ENCODE measurements at places on chromosomes 11 and 22.
A peak's percentile ranks its signal among the peaks of the same experiment; 100 is the strongest.

DNA sequence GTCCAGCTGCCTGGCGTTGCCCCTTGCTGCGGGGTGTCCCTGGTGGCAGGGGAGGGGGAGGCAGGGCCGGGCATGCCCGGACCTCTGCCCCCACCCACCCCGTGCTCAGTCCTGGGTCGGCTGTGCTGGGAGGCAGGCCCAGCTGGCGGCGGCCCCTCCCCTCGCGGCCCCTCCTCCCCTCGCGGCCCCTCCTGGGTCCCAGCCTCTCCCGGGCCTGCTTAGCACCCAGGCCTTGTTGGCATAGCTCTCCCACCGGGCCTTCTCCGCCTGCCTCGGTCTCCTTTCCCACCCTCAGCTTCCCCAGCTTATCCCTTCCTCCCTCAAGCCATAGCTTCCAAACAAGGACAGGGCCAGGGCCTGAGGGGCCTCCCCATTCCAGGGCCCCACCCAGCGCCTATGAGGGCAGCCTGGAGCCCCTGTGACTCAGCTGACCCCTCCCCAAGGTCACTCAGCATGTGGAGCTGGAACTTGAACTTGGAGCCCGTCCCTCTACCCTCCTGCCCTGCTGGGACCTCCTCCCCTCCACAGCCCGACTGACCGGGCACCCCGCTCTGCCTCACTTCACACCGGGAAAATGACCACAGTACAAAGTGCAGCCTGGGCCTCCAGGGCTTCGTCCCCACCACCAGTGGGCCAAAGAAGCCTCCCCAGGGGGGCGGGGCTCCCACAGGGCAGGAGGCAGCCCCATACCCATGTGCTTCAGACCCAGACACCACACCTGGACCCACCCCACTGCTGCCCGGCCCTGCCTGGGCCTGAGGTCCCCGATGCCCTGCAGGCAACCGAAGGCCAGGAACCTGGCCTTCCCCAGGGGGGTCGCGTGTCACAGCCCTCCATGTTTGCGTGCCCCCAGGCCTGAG, 1.2 kb downstream of the EPS8L2 start:
- DNase-seq = no peak

- no peak for DNase-seq
These were observed 2.9 kb upstream of the HTATIP2 start for GRCh38 chr11:20360650-20361049.

DNA sequence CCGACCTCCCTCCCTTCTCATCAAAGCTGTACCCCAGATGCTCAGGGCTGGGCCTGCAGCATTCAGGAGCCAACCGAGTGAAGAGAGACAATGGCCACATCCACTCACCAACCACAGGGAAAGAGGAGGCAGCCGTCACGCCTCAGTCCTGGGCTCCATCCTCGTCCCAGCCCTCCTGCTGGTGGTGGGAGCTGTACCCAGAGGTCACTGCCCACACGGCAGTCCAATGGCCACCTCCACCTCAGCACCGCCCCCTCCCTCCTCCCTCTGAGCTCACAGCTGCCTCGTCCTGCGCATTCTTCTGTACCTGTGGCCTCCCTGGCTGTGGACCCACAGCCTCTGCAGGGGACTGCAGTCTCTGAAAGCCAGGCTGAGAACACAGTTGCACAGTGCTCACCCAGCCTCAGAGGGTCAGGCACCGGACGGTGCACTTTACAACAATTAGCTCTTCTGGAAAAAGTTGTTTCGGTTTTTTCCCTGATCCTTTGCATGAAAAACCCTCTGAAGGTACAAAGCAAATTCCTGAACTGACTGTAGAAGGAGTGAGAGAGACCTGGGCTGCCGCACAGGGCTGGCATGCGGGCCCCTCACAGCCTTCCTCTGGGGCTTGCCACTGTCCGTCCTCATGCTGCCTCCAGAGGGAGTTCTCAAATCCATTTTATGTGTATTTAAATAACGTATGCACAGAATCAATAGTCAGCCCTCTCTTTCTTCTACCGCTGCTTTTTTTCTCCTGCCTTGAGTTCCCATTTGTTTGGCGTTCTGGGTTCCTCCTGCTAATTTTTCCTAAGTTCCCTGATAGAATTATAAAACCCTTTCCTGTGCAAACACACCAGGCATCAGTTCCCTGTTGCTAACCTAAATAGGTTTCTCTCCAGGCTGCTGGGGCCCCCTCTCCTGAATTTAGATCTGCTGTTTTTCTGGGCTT, 52.7 kb downstream of the PHF21B start:
- DNase-seq = no peak

DNA sequence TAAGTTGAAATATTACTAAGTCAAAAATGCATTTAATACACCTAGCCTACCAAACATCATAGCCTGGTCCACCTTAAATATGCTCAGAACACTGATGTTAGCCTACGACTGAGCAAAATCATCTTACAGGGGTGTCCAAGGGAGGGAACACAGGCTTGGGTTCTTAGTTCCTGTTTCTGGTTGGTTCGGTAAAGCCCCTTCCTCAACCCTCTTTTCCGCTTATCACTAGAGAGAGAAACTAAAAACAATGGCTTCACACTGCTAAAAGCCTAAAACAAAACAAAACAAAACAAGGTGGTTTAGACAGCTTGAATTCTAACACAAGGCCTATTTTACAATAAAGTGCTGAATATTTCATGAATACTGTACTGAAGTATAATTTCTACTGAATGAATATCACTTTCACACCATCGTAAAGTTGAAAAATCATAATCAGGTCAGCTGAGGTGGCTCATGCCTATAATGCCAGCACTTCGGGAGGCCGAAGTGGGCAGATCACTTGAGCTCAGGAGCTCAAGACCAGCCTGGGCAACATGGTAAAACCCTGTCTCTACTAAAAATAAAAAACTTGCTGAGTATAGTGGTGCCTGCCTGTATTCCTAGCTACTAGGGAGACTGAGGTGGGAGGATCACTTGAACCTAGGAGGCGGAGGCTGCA, 118.0 kb downstream of the SIK3 start:
- DNase-seq = no peak

DNA sequence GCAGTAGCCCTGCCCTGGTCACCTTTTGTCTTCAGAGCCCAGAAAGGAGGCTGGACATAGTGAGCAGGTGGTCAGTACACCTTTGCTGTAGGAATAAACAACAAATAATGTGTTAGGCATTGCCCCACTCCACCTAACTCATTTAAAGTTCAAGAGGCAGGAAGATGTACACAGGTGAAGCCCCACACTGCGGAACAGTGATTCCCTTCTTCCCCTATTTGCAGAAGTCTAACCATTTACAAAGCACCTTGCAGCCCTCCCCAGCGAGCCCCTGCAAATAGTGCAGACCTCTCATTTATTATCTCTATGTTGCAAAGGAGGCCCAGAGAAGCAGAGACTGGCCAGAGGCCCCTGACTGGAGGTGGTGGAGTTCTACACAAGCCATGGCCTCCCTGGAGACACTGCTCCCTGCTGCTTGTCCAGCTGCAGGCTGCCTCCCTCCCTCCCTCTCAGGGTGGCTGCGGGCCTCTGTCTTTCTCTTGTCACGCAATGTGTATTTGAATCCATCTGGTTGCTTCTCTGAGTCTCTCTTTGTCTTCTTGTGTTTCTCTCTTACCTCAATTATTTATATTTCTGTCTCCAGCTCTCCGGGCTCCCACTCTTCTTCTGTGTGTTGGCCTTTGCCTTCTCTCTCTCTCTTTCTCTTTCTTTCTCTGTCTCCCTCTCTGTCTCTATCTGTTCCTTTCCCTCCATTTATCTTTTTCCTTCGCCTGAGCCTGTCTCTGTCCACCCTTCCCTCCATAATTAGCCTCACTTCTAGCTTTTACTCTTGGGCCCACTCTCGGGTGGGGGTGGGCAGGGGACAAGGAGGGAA, 59.1 kb upstream of the PRDM11 start:
- no peak for DNase-seq

DNA sequence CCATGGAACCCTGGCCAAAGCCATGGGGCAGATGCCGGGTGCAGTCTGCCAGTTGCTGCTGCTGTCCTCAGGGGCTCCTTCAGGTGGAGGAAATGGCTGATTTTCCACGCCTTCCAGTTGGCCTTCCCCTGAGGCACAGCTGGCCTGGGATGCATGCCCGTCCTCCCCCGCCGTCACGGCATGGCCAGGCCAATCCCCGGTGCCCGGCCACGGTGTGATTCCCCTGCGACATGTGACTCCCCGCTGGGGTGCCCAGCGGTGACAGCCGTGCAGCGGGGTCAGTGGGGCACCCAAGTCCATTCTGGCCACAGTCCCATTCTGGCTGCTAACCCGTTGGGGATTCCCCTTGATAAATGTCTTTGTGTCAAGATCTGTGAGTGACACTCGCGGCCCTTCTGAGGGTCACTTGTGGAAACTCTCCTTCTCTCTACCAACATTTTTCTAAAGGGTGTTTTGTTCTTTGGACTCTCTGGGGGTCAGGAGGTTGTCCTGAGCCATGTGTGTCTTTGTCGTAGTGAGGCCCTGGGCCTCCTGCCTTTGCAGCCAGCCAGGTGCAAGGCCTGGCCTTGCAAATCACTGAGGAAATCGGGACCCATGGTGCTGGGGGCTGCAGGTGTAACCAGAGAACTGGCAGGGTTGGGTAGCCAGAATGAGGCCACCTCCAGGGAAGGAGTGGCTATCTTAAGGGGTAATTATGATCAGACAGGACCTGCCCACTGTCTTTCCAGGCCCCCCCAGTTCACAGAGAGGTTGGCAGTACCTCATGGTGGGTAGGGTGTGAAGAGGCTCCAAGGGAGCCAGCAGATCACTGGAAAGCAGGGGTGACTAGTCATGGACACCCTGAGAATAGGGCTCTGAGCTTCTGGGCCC, 37.1 kb downstream of the KCNQ1OT1 start:
- DNase-seq = no peak

- DNase-seq = no peak
These were observed 1.2 kb upstream of the TBC1D10A start for GRCh38 chr22:30327864-30328345.

DNA sequence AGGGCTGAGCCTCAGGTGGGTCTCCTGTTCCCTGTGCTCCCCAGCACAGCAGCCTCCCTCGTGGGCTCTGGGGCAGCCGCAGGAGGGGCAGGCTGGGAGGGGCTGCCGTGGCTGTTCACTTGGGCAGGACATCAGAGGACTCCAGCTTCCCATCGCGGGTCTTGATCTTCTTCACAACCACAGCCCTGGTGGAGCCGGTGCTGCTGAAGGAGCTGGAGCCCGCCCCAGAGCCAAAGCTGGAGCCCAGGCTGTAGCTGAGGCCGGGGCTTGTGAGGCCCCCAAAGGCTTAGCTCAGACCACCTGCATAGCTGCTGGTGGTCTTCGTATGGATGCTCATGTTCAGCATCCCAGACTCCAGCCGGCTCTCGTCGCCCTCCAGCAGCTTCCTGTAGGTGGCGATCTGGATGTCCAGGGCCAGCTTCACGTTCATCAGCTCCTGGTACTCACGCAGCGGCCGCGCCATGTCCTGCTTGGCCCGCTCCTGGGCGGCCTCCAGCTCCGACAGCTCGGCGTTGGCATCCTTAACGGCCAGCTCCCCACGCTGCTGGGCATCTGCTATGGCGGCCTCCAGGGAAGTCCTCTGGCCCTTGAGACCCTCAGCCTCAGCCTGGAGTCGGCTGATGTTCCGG, 126.1 kb downstream of the NECTIN1 start:
- DNase-seq = no peak

DNA sequence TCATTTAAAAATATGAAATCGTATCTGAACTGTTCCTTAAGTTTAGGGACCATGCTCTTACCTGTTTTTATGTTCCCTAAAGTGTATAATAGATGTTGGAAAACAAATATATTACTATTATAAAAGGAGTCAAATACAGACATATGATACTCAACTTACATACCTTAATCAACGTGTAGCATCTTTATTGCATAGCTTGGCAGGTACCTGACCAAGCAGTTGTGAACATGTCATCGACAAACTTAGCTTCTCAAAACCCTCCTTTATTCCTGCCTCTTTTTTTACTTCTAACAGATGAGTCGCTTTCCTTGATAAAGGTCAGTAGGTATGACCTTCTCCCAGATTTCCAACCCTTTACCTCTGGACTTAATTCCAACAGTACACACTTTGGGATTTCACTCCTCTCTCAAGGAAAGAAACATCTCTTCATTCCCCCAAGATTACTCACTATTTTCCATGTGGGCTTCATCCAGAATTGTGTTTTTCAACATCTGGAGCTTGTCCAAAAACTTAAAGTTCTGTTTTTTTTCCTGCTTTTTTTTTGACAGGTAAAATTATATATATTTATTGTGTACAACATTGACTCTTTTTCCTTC, 11.9 kb downstream of the HIPK3 start:
- no peak for DNase-seq

GRCh38 chr11:118662401-118663271, 16.8 kb downstream of the TREH start:
- DNase-seq = no peak

DNA sequence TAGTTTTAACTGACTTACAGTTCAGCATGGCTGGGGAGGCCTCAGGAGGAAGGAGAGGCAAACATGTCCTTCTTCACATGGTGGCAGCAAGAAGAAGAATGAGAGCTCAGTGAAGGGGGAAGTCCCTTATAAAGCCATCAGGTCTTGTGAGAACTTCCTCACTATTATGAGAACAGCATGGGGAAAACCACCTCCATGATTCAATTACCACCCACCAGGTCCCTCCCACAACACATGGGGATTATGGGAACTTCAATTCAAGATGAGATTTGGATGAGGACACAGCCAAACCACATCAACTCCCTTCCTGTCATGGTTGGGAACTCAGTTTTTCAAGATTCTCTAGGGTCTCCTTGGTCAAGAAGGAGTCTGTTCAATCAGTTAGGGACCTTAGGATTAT, 432.9 kb upstream of the CNTN5 start:
- DNase-seq = no peak

- no peak for DNase-seq
These were observed 3.4 kb downstream of the CLPB start for GRCh38 chr11:72430741-72431570.

- DNase-seq = no peak
These were observed 656.1 kb downstream of the OPCML start for GRCh38 chr11:132876239-132876638.

GRCh38 chr11:29629286-29629685, 387.5 kb downstream of the KCNA4 start:
- DNase-seq = no peak

- DNase-seq = peak; percentile 13
These were observed 1.2 kb downstream of the UBE2L6 start for GRCh38 chr11:57566005-57566904.

- DNase-seq = no peak
These were observed 24.1 kb upstream of the TSKU start for GRCh38 chr11:76759092-76759491.

GRCh38 chr11:115338476-115338875, 165.7 kb downstream of the CADM1 start:
- DNase-seq = no peak

DNA sequence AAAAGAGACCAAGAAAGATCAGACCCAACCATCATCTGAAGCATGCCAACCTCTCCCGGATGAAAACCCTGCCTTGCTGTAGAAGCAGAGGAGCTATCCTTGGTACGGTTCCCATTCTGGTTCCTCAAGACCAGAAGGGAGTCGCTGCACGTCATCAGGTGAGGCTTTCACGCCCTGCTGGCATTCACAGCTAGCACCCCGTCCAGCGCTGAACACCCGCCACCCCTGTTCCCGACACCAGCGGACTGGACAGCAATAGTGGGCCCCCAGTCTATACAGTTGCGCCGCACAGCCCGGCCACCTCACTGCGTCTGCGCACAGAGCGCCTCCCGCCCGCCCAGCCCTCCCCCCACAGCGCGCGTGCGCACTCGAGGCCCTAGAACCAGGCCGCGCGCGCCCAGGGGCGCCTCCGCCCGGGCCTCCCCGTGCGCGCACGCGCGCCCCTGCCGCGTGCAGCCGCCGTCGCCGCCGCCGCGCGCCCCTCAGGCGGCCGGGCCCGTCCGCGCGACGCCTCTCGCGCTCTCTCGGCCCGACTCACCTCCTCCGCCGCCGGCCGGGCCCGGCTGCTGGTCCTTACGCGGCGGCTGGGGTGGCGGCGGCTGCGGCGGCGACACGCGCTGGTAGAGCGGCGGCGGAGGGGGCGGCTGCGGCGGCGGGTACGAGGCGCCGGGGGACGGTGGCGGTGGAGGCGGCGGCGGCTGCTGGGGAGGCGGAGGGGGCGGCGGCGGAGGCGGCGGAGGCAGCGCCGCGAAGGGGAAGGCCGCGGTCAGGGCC, 706 bp downstream of the SF1 start:
- peak; percentile 60 for DNase-seq
